ENCODE measurements at places on chromosomes 1 and 21.

DNA sequence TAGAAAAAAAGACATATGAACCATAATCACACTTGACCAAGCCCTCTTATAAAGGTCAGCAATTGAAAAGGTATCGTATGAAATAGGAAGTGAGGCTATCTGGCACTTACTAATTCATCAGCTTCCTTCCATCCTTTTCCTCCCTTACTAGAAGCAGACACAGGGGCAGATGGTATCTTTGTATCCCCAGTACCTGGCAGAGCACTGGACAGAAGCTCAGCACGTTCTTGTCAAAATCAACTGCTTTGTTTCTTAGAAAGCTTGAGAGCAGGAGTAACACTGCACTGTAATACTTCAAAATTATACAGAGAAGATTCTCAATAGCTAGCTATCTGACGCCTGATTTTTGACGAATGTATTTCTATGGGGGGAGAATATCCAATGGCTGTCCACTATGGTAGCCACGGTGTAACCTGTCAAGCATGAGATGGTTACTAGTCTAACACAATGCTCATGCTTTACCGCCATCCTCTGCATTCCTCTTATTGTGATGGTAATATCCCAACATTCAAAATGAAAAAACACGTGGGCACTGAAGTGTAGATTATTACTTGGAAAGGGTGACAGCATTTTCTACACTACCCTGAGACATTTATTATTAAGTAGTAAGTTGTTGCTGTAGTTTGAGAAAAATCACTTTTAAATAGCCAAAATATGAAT is 175.6 kb downstream of the SIPA1L2 start:
- DNase-seq: no peak

- DNase-seq: no peak
These were observed 147.8 kb upstream of the MAP1LC3C start for GRCh38 chr1:242146652-242147051.

DNA sequence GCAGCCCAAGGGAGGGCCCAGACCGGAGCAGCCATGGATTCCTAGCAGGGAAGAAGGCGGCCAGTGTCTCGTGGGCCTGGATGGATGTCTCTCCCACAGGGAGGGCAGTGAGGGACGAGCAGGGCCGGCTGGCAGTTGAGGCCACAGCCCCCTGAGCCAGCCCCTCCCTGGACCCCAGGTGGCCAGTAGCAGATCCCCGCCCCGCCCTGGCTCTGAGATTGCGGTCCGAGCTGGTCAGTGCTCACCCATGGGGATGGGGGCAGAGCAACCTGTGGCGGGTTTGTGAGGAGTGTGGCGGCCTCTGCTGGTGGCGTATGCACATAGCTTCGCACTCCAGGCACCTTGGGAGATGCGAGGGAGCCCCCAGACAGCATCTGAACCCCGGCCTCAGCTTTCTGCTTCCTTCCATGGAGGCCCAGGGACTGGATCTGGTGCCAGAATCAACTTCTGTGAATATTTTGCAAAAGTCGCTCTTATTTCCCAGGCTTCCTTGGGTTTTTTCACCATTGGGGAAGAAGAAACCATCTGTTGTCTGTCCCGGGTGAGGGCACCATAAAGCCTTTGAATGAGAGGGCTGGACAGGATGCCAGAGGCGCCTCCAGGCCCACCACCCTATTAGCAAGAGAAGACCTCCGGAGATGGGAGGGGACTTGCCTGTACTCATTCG is 8.4 kb upstream of the KCNN3 start:
- peak; percentile 83 for DNase-seq

- DNase-seq: peak; percentile 69
These were observed at the start of gene S1PR1 for GRCh38 chr1:101236516-101237228. Gene S1PR1, plus strand, starts transcription at chr1:101237019. Its CDS starts 1,966 bp downstream, at chr1:101238985.

- DNase-seq: no peak
These were observed 120.7 kb upstream of the JUN start for GRCh38 chr1:58904299-58905125.

DNA sequence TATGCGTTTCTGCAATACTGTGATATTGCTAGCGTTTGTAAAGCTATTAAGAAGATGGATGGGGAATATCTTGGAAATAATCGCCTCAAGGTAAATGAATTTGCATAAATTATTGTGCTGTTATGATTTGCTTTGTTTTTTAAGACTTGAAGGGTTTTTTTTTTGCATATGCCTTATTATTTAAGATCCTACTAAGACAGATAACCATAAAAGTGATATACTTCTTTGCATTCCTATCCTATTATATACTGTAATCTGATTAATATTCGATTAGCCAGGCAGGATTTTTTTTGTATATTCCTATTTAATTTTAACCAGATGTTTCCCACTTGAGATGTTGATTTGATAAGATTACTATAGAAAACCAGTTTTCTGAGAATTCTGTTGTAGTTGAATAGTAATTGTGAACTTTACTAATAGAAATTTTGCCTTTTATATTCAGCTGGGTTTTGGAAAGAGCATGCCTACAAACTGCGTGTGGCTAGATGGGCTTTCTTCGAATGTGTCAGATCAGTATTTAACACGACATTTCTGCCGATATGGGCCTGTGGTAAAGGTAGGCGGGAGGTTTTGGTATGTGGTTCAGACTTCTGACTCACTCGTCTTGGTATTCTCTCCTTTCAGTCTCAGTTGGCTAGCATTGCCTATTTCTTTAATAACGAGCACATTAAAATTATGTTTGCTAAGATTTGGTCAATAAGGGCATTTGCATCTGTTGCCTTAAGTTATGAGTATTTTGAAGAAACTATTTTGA is 56.8 kb downstream of the ZBTB17 start:
- no peak for DNase-seq

DNA sequence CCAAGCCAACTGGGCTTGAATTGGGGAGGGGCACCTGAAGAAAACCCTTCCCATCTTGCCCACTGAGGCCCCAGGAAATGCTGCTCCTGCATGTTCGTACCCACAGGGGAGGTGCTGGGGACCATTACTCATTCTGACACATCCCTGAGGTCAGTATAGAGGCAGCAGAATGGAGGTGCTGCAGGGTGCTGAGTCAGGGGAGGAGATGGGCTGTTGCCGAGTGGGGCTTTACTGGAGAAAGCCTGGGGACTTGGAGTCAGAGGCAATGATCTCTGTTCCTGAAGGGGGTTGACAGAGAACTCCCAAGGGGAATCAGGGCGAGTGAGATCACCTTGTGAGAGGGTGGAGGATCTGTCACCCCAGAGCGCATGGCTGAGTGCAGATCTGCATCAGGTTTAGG is 40.2 kb upstream of the KCNA10 start:
- DNase-seq: no peak

GRCh38 chr1:226611301-226611700 is 62.7 kb downstream of the STUM start:
- no peak for DNase-seq

- no peak for DNase-seq
These were observed 34.6 kb upstream of the DOCK7 start for GRCh38 chr1:62722796-62723195.

DNA sequence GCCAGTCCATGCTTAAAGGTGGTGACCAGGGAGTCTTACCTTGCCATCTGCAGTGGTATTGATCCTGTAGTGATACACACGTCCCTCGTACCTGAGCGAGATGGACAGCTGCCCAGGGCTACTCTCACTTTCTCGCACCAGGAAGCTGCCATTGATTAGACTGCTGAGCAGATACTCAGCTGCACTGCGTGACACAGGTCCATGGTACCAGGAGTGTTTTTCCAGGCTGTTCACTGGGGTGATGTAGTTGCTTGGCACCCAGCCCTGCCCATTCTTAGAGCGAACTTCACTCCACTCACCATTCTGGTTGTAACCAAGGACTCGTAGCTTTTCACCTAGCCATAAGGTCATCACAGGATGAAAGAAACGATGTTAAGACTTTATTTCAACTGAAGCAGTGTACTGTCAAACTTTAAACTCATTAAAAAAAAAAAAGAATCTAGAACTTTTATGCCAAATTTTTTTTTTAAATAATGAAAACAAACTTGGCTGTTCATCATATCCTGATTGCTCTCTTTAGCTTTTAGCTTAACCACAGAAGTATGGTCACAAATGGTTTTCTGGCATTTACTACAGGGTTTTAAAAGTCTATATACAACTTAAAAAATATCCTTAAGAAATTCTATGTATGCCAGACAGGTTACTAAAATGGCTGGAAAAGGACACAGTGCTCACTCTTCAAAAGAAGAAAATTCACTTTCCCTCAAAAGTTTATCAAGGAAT is 44.6 kb downstream of the TOR3A start:
- DNase-seq: no peak

DNA sequence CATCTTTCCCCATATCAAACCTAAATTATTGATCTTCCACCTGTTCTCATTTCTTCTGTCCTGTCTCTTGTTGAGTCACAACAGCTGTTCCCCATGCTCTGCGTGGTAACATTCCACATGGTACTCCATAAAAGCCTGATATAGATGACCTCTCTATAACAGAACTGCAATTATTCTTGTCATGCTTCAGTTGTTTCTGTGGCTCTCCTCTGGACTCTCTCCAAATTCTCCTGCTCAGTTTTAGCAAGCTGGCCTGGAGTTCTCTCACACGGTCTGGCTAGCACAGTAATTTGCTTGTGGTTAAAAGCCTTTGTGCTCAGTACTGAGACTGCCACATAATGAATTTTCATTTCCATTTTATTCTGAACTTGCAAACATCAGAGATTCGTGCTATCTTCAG is 10.6 kb upstream of the LRRC39 start:
- DNase-seq: no peak

DNA sequence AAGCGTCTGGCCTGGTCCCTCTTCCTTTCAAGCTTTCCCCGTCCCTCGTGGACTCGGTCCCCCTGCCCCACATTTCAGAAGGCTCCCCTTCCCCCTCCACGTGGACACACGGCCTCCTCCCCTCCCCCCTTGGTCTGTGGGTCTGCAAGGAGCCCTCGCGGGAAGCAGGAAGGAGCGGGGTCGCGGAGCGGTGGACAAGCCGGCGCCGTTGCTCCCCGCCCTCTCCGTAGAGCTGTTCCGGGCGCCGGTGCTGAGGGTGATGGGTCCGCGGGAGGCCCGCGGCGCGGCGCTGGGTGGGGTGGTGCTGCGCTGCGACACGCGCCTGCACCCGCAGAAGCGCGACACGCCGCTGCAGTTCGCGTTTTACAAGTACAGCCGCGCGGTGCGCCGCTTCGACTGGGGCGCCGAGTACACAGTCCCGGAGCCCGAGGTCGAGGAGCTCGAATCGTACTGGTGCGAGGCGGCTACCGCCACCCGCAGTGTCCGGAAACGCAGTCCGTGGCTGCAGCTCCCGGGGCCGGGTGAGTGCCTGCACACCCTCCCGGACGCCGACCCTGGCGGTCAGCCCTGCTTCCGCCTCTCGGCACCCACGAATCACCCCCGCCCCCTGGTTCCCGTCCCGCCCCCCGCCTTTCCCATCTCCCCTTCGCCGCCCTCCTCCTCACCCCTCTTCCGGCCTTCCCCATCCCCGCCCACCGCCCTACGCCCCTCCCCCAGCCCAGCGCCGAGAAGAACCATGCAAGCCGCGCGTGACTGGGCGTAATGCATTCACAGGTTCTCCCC is 5.3 kb downstream of the FCRLB start:
- peak; percentile 78 for DNase-seq

- DNase-seq: no peak
These were observed 325.0 kb upstream of the PLXNA2 start for GRCh38 chr1:208569181-208569580.

DNA sequence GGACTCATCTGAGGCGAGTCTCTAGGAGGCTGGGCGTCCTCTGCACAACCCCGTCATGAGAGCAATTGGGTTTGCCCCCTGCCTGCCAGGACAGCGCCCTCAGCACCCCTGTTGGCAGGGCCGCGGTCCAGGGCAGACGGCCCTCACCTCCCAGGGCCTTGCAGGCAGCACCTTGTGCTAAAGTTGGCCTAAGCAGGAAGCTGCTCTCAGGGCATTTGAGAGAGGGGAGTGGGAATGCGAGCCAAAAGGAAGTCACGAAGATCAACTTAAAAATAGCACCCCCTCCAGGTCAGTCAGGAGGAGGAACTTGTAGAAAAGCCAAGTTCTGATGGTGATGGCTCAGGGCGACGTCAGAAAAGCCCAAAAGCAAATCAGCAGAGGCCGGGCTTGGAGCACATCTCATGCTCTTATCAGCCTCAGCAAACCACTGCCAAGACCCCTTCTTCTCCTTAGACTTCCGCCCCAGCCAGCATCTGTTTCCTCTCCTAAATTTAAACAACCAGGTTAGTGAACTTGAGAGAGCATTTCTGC is 12.6 kb upstream of the ADORA3 start:
- no peak for DNase-seq

GRCh38 chr1:221543529-221544120 is 198.3 kb downstream of the DUSP10 start:
- DNase-seq: no peak

GRCh38 chr21:45997495-45998275 is 16.1 kb downstream of the COL6A1 start:
- no peak for DNase-seq

DNA sequence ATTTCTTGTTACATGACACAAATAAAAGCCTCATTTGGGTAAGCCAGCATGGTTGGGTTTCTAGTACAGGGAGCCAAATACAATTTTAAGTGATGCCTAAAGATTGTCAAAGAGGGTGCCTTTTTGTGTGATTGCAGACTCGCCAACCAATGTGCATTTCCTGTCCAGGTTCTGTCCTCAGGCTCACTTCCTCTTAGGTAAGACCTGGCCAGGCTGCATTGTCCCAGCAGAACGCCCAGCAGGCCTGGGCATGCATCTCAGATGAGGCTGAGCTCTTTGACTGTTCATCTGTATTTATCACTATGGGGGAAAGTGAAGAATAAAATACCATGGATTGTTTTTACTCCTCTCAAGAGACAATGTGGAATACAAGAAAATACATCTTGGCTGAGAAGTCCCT is 49.7 kb downstream of the KCNC4 start:
- DNase-seq: no peak

DNA sequence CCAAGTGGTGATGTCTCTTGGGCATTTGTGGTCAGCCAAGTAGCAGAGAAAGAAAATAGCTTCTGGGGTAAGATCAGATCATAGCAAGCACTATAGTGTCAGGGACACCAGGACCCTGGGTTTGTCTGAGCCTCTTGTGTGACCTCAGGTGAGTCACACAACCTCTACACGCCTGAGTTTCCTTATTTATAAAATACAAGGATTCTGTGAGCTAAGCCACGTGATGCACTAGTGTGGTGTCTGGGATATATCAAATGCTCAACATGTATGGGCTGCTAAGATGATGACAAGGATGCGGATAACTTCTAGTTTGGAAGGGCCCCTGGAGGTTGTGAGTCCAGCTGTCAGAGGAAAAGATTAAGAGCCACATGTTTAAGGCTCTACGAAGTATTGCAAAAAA is 24.5 kb upstream of the ZNF436 start:
- DNase-seq: no peak

DNA sequence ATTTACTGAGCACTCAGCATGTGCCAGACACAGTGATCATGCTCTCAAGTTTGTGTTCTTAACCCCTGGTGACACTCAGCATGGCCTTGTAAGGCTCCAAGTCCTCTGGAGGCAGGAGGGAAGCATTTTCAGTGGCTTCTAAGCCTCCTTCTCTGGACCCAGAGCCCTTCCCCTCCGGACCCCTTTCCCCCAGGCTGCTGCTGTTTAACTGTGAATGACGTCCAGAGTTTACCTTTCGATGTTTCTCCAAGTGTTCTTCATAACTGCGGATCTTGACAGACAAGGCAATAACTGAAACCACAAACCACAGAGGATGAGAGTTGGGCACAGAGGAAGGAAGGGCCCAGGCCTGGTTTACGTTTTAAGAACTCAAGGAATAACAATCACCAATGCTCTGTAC is 6.5 kb downstream of the MRPS15 start:
- DNase-seq: no peak

Measured in neural crest cell (in vitro differentiated cells).